ENCODE measurements at places on chromosomes 13 and 19. TPM values are rescaled to one million over a fixed set of nuclear protein-coding genes. Genes with fewer than 3 reads are reported as not detected.

- DNase-seq = no peak
Measured at GRCh38 chr19:30547246-30547645, 175.1 kb downstream of the ZNF536 start.

DNA sequence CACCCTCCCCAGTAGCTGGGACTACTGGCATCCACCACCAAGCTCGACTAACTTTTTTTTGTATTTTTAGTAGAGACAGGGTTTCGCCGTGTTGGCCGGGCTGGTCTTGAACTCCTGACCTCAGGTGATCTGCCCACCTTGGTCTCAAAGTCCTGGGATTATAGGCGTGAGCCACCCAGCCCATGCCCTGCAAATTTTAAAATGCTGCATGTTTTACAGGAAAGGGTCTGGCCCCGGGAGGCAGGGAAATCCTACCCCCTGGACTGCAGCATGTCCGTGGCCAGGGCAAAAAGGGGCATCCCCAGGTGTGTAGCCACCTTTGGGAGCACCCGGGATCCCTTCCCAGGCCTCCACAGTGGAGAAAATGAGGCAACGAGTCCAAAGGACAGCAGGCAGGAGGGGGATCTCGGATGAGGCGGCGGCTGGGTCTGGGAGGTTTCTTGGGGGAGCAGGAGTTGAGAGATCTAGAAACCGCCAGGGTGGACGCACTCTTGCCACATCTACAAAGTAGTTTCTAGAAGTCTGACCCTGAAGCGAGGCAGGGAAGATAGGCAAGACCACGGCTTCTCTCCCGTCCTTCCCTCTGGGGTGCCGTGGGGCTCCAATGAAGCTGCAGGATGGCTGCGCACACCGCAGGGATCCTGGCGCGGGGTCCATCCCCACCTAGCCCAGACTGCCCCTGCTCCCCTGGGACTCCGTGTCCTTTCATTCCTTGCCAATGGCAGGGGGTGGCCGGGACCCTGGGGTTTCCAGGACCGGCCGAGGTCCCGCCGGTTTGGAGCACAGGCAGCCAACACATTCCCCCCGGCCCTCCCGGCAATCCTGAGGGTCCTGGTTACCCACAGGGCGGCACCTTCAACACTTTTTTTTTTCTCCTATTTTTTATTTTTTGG is 21.3 kb upstream of the ZBTB7A start:
- no peak for DNase-seq

- DNase-seq = no peak
Measured at GRCh38 chr13:66655847-66656454, 574.2 kb downstream of the PCDH9 start.

LILRB1 gene
- 17.3 TPM for total RNA-seq

DNA sequence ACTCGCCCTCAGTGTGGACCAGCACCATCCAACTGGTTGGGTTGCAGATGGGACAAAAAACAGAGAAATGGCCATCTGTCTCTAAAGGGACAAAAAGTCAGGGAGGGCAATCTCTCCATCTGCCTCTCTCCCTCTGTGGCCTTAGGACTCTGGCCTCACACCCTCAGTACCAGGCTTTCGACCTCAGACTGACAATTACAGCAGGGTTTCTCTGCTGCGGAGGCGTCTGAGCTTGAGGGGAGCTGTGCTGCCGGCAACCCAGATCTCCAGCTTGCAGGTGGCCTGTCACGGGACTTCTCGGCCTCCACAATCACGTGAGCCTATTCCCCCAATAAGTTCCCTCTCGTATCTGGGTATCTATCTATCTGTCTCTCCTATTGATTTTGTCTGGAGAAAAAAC is 27.7 kb downstream of the MLLT1 start:
- no peak for DNase-seq

DNA sequence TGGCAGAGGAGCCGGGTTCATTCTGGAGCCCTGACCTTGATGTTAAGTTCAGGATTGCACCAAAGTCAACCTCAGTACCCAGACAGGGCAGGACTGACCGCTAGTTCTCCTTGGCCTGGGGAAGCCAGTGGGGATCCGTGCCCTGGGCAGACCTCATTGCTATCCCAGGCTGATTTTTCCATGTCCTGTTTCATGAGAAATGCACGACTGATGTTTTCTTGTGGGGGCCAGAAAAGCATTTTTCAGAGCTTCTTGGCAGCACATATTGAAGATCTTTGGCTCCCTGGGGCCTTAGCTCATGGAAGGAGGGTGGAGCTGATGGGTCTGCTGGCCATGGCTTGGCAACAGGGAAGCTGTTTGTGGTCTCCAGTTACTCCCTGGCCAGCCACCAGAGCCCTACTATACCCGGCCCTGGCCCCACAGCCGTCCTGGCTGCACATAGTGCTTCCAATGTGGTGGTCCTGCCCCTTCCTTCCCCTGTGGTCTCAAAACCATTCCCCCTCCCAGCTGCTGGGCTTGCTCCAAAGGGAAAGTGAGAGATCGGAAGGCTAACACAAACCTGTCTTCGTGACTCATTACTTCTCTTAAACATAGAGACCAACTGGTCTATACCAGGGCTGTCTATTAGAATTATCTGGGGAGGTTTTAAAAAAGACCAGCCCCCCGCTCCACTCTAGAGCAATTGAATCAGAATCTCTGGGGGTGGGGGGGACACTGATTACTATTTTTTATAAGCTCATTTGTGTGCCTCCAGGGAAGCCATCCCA is 11.2 kb downstream of the IL17D start:
- DNase-seq = no peak

DNA sequence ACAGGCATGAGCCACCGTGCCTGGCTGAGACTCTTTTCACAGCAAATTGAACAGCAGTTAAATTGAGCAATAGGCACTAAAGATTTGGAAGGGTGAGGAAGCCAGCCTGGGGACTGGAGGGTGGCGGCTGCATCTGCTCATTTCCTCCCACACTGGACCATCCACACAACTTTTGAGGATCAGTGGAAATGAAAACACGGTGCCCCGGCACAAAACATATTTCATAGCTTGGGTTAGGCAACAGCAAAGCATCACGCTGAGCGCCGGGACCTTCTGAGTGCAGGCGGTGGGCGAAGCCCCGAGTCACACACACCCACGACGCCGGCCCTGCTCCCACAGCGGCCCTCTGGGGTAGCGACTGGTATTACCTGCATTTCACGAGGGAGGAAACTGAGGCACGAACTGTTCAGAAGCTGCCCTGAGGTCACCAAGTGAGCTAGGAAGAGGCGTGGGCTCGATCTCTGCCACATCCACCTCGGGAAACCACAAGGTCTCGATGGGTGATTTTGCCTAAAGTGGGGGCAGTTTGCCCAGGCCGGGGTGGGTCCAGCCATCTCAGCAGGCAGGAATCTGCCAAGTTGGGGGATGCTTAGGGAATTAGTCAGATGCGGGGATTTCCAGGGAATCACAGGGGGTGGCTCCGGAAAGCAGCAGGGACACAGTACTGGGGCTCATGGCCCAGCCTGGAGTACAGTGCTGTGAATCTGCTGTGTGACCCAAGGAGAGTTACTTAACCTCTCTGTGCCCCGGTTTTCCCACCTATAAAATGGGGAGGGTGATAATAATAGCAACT is 3.5 kb upstream of the SBNO2 start:
- DNase-seq = no peak

PRSS57 gene
- not detected for total RNA-seq

DNA sequence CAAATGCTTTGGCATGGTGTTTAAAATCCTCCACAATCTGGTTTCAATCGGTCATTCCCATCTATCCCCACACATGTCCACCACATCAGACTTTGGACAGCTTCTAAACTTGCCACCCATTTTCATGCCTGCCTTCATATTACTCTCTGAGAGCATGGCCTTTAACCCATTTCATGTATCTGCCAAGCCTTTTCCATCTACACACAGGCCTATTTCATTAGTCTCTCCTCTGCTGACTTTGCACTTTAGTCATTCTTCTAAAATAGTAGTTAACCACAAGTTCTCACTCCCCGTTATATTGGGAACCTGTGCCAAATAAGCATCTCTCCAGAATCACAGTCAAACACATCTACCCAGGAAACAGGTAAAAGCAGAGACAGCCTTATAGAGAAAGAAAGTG is 142.2 kb downstream of the MZT1 start:
- DNase-seq = no peak

GDF15 gene
- total RNA-seq = 3.0 TPM

GRCh38 chr13:76336889-76337844 is 549.0 kb downstream of the KCTD12 start:
- no peak for DNase-seq

DNA sequence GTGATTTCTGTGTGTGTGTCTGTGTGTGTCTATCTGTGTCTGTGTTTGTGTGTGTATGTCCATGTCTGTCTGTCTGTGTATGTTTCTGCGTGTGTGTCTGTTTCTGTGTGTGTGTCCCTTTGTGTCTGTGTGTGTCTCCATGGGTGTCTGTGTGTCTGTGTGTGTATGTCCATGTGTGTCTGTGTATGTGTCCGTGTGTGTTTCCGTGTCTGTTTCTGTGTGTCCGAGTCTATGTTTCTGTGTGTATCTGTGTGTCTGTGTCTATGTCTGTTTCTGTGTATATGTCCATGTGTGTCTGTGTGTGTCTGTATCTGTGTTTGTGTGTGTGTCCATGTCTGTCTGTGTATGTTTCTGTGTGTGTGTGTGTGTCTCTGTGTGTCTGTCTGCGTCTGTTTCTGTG is 276.3 kb upstream of the SOX1 start:
- DNase-seq = no peak

DNA sequence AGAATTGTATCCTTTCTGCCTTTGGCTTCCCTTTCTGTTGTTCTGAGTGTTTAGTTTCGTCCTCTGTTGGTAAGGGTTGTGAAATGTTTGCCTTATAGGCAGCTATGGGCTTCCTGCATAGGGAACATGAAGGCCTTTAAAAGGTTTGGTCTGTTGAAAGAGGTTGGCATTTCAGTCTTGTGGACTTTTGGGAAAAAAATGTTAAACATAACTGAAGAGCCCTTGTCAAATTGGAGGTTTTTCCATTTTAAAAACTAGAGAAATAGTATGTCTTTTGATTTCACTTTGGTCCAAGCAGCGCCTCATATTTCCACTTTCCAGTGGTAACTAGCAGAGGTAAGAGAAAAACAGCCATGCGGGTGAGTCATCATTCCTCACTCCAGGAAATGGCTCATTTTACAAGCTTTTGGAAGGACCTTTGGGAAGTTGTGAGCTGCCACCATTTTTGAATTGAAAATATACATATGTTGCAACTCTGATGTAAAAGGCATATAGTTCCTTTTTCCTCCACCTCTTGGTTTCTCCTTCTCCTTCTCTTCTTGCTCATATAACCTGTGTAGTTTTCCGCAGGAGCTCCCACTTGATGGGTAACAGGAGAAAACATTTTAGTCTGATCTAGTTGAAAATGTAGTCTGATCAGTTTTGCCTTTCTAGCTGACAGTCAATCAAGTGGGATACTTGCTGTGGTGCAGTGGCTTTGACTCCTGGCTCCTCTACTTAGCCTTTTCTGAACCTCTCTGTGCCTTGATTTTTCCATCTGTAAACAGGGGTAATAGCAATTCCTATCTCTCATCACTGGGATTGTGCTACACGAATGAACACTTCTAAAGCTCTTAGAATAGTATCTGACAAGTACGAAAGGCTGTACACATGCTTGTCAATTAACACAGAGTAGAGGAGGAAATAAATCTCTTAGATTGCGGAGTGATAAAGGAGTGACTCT is 23.0 kb downstream of the GPC6 start:
- DNase-seq = no peak

DNA sequence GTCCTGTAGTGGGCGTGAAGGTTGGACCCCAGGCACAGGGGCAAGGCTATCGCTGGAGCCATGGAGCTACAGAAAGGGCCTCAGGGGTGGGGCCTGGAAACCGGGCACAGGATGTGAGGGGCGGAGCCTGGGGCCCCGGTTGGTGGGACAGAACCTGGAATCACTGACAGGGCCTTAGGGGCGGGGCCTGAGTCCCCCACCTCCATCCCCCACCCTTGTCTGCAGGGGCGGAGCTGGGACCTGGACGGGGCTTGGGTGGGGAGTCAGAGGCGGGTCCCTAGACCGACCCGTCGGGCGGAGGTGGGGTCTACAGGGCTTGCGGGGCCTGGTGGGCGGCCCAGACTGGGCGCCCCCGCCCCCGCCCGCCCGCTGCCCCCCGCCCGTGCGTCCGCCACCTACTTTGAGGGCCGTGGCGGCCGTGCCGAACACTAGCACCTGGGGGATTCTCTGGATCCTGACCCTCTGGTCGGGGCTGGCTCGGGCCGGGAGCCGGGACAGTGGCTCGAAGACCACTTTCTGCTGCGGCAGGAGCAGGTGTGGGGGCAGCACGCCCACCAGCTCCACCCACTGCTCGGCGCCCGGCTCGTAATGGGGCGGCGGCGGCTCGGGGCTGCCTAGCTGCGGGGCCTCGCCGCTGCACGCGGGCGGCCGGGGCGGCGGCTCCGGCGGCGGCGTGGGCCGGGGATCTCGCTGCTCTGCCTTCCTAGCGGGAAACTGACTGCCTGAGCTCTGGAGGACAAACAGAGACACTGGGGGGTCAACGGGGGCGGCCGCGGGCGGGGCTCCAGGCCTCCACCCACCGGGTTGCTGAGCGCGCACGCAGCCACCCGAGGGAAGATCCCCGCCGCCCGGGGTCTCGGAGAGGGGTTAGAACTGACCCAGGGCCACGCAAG is 26.3 kb downstream of the DCAF15 start:
- DNase-seq = peak; percentile 62

All from omental fat pad (tissue), 4 donors.